ENCODE measurements at places on chromosomes 4 and X. TPM values are rescaled to one million over a fixed set of nuclear protein-coding genes. Genes with fewer than 3 reads are reported as not detected.

- H3K27me3 ChIP-seq = no peaks in the 10 kb centered on the region
- no peak overlapping the region for H3K27ac ChIP-seq
These were observed 373.4 kb downstream of the PDGFC start for GRCh38 chr4:156598138-156598681.

GRCh38 chrX:73916931-73917667 is 354.1 kb downstream of the CHIC1 start:
- H3K4me1 ChIP-seq = no peaks in the 10 kb centered on the region
- H3K4me3 ChIP-seq = no peak overlapping the region
- H3K36me3 ChIP-seq = no peaks in the 10 kb centered on the region
- H3K27me3 ChIP-seq = peaks cover 5% of the 10 kb centered on the region

MCF2 gene
- 0.20 TPM for polyA plus RNA-seq

SYTL4 gene
- not detected for polyA plus RNA-seq
